ENCODE measurements at places on chromosomes 13 and 19.

- no peak for DNase-seq
These were observed 2.3 kb downstream of the ADGRE3 start for GRCh38 chr19:14672188-14672872.

GRCh38 chr13:43196086-43196621 is 172.8 kb downstream of the DNAJC15 start:
- DNase-seq, result no peak

- no peak for DNase-seq
These were observed 3.8 kb downstream of the KCTD12 start for GRCh38 chr13:76882431-76882830.

GRCh38 chr13:96690998-96691397 is 303.3 kb downstream of the OXGR1 start:
- DNase-seq, result no peak

GRCh38 chr13:19726611-19727010 is 56.1 kb downstream of the PSPC1 start:
- no peak for DNase-seq

DNA sequence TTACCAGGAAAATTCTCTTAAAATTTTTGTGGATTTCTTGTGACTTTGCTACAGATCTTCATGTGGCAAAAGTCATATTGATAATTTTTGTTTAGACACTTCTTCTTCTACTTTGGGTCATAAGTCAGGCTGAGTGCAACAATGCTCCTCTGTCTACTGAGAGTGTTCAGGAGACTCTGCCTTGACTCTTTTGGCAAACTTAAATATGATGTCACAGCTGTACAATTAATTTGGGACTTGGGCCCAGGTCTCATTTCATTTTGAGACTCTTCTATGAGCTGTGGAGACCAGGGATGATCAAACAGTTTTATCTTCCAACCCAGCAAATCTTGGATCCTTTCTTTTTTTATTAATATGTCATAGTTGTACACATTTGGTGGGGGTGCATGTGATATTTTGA is 19.7 kb upstream of the IPO5 start:
- no peak for DNase-seq

GRCh38 chr19:19997656-19998268 is 41.5 kb downstream of the ZNF682 start:
- DNase-seq, result no peak

DNA sequence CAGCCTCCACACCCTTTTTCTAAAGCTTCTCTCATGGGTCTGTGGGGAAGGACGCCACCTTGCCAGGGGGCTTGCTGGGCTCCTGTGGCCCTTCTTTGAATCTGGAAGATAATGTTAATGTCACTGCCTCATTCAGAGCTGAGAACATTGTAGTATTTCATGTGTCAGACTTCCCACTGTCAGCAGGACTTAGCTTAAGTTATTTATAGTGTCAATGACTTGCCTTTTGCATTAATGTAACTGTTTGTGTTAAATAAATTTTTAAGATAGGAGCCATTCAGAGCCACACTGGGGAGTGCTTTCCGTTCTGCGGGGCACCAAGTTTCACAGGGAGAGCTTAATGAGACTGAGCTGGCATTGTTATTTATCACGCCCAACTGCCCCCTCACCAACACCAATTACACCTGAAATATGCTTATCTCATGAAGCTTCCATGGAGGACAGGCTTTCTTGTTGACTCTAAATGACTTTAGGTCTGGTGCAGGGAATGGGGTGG is 226.9 kb upstream of the UBL3 start:
- DNase-seq, result no peak

- DNase-seq, result no peak
These were observed 1.3 kb downstream of the TSKS start for GRCh38 chr19:49761625-49762311.

DNA sequence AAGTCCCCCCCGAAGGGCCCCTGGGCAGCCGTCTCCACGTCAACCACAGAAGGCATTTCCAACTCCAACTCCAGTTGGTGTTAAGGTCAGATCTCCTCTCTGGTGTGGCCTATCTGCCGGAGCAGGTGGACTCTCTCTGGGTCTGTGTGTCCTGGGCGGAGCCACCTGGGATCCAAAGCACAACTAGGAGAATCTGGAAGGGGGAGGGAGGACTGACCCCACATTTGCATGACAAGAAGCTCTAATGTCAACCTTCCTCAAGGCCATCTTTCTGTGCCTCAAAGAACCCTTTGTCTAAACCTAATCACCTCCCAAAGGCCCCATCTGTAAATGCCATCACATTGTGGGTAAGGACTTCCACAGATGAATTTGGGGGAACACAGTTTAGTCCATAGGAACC is 381.5 kb downstream of the UQCRFS1 start:
- no peak for DNase-seq

DNA sequence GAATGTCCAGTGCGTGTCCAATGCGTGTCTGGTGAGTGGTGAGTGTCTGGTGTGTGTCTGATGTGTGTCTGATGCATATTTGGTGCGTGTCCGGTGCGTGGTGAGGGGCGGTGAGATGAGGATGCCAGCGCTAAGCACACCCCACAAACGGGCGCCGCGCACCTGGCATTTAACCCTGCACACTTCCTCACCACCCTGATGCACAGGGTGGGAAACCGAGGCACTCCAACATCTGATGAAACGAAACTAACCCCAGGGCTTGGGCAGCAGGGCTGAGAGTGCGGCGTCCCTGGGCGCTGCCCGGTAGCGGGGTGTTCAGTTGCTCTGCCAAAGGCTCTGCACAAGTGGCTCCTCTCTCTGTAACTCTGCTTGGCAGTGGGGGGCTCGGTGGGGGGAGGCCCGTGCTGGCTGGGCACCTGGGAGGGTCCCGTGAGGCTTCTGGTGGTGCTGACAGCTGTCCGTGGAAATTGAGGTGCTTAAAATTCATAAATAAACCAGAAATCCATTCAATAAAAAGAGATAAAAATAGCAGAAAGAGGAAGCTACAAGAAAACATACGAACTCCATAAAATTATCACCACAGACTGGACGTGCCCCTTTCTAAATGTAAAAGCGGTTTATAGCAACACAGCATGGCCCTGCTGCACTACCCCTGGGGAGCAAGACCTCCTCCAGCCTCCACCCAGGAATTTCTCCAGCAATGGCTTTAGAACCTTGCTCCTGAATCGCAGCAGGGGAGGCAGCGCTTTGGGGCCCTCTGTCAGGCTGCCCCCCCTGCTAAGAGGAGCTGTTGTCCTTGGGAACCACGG is 76.0 kb downstream of the RASA3 start:
- no peak for DNase-seq

DNA sequence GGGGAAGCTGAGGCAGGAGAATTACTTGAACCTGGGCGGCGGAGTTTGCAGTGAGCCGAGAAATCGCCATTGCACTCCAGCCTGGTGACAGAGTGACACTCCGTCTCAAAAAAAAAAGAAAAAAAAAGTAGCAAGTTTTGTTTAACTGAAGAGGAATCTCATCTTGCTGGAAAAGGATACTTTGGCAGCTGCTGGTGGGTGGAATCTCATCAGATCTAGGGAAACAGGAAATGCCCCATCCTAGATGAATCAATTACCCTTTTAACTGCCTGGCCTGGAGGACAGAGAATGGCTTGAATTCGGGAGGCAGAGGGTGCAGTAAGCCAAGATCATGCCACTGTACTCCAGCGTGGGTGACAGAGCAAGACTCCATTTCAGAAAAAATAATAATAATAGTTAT is 8.4 kb downstream of the ZNF320 start:
- DNase-seq, result no peak

GRCh38 chr19:1041835-1042685 is 2.2 kb downstream of the ABCA7 start:
- peak; percentile 47 for DNase-seq

DNA sequence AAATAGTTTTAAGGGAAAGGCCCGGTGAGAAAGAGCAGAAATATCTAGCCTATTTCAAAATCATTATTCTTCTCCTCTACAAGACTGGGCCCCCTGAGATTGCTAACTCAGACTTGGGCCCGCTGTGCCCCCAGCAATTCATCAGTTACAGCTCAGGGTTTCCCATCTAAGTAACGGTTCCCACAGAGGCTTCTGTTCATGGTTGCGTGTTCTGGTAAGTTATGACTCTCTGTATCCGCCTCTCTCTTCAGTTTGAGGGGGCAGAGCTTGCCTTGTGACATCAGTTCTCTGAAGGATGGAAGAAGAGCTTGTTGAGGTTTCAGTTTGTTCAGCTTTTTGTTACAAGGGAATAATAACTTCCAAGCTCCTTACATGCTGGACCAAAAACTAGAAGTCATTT is 11.6 kb downstream of the ZNF57 start:
- DNase-seq, result no peak

GRCh38 chr19:1113030-1113985 is 9.5 kb downstream of the GPX4 start:
- peak; percentile 90 for DNase-seq

- no peak for DNase-seq
These were observed 5.3 kb upstream of the CSNK1G2 start for GRCh38 chr19:1935484-1936208.

GRCh38 chr13:28322256-28322905 is 172.5 kb downstream of the FLT1 start:
- DNase-seq, result no peak

GRCh38 chr13:76677043-76677442 is 209.2 kb downstream of the KCTD12 start:
- DNase-seq, result no peak

GRCh38 chr19:13872695-13873389 is 4.1 kb upstream of the NANOS3 start:
- no peak for DNase-seq

- DNase-seq, result no peak
These were observed 11.8 kb downstream of the STK11 start for GRCh38 chr19:1217366-1217765.

- DNase-seq, result no peak
These were observed 52.4 kb downstream of the CHST8 start for GRCh38 chr19:33673996-33674625.

GRCh38 chr13:95676105-95676761 is 706 bp upstream of the DNAJC3 start:
- DNase-seq, result no peak

DNA sequence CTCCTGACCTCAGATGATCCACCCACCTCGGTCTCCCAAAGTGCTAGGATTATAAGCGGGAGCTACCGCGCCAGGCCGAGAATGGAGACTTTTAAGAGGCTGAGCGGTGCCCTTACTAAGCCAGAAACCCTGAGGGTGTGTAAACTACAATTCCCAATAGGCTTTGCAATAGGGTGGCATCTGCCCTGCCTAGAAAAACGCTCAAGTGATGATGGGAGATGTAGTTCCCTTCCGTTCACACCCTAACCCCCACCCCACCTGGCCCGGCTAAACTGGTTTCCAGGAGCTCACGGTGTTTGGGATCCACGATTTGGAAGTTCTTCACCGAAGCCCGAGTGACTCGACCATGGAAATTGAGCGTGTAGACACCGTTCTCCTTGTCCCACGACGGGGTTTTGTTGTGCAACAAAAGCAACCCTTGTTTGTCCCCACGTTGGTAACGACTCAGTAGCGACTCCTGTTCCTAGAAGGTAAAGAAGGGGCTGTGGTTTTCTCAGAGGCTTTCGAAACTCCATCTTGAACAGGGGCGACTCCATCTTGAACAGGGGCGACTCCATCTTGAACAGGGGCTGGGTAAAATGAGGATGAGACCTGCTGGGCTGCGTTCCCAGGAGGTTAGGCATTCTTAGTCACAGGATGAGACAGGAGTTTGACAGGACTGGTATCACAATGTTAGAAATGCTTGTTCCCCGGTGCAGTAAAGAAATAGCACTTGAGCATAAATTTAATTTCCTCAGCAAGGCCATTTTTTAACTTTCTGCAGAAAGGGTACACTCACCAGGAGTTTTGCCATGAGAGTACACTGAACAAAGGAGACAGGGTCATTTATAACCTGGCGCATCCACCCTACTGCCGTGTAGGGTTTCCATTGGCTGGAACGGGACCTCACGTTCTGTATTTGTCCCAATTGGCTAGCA is 9.8 kb downstream of the PPP1R15A start:
- DNase-seq, result no peak

DNA sequence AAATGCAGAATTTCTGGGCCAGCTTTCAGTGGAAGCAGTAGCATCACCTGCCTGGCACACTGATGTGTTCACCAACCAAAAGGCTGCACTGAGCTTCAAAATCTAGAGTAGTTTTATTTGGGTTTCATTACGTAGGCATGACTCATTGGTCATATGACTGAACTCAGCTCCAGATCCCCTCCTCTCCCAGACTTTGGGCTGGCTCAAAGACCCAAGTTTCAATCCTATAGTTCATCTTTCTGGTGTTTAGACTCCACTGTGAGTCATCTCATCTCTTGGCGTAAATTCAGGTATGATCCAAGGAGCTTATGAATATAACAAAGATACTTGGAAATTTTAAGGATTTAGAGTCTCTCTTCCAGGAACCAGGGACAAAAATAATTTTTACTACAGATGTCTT is 17.7 kb downstream of the ZMYM5 start:
- no peak for DNase-seq

DNA sequence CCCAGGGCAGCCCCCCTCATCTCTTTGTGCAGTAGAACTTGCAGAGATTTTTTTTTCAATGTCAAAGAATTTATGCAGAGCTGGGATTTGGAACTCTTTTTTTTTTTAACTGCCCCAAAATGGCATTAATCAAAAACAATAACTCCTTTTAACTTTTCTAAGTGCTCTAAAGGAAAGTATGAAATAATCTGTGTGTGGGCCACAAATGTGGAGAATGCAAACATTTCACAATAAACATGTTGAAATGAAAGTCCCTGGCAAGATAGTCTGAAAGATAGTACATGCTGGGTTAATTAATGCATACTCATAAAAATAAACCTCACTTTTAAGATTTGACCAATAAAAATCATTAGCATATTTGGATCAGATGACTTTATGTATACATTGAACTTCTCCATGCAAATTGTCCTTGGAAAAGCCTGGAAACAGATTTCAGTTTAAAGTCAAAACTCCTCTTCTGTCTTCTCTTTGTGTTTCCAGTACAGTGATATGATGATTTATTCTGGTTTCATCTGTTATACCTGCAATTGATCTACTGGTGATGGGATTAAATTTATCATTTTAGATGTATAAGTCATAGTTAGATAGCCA is 30.5 kb upstream of the ZNF536 start:
- DNase-seq, result no peak

GRCh38 chr19:3893509-3894179 is 13.2 kb downstream of the ATCAY start:
- peak; percentile 54 for DNase-seq

- no peak for DNase-seq
These were observed 21.5 kb downstream of the SH3GL1 start for GRCh38 chr19:4378886-4379285.

- DNase-seq, result no peak
These were observed 241.6 kb downstream of the DCLK1 start for GRCh38 chr13:35889560-35889959.

DNA sequence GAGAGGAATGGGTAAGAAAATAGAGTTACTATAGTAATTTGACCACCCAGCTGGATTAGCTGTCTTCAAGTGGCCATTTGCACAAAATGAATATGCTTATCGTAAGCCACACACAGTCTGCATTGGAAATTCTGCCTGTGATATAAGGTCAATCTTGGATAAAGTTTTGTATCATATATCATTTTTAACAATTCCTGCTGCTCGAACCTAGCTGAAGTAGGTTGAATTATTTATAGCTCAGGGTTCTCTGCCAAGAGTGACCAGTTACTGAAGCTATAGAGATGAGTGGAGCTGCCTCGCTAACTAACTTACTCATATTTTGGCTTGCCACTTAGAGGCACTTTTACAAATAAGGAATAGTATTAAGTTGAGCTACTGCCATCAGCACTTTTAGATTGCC is 220.9 kb downstream of the RGCC start:
- DNase-seq, result no peak

- DNase-seq, result no peak
These were observed 163.7 kb downstream of the SHISA2 start for GRCh38 chr13:25887962-25888655.

All from NCI-H2107 (cell line).